ENCODE measurements at places on chromosomes 16 and 17. TPM values are rescaled to one million over a fixed set of nuclear protein-coding genes. Genes with fewer than 3 reads are reported as not detected.

DNA sequence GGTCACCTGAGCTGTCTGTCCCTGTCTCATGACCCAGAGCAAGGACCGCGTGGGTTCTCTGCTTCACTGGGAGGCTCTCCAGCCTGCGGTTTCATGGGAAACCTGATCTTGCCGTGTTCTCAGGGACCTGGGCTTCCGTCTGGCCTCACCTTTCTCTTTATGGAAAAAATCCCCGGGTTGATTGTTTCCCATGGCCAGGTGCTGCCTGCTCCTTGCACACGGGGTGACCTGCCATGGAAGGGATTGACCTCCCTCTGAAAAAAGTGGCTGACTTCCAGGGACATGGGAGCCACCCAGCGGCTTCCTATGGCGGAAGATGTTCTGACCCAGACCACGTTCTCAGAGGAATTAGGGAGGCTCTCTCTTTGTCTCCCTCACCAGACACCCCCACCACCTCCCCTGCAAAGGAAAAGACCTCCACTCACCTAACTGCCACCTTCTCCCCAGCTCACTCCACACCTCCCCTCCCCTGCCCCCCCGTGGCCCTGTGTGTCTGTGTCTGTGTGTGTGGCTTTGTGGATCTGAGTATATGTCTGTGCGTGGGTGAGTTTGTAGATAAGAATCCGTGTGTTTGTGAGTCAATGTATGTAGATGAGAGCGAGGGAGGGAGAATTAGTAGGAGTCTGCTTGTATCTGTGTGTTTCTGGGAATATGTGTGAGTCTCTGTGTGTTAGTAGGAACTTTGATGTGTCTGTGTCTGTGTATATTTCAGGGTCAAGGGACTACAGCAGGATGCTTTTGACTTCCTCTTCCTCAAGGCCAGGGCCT is 154.6 kb downstream of the NTN1 start:
- DNase-seq: no peak

Gene ZG16
- total RNA-seq: not detected

GRCh38 chr17:10512856-10513255 is 5.5 kb downstream of the MYH1 start:
- DNase-seq: no peak

Gene MLX
- 10.5 TPM for total RNA-seq

- no peak for DNase-seq
Observed at GRCh38 chr16:5523829-5524228, 426.2 kb upstream of the EEF2KMT start.

GRCh38 chr16:65634291-65634690 is 512.4 kb upstream of the CDH11 start:
- no peak for DNase-seq

- no peak for DNase-seq
Observed at GRCh38 chr17:53571342-53571741, 251.4 kb upstream of the KIF2B start.

DNA sequence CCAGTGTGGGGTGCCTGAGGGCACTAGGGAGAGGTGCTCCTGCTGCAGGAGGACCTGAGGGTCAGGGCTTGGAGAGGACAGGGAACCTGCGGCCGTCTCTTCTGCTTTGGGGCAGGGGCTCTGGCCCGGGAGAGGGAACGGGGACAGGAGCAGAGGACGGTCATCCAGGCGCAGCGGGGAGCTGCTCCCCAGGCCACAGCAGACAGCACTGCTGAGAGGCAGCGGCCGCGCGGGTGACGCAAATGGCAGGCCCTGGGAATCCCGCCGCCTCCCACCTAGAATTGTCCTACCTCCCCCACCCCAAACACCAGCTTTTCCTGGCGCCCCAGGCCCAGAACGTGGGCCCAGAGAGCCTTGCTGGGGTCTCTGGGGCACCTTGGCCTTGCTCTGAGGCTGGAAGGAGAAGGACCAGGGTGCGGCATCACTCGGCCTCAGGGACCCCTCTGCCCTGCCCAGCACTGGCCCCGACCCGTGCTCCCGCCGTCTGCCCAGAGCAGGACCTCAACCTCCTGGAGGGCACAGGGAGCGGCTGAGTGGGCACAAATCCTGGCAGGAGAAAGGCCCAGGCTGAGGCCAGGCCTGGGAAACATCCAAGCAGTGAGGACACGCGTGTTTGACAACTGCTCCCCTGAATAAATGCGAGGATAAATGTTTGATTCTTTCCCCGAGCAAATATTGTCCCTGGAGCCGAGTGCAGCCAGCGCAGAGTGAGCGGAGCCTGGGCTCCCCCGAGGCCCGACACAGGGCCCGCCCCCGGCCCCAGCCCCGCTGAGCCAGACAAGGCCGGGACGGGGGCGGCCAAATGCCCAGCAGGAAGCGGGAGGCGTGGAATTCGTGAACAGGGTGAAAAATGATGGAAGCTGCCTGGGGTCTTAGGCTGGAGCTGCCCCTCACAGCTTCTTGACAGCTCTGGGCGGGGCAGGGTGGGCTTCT is 8.5 kb downstream of the SSTR5 start:
- no peak for DNase-seq

Gene KRTAP4-1
- total RNA-seq: not detected

GRCh38 chr16:79213214-79213613 is 387.3 kb downstream of the MAF start:
- no peak for DNase-seq

Gene UTS2R
- not detected for total RNA-seq

- no peak for DNase-seq
Observed at GRCh38 chr16:66670691-66671388, 25.7 kb downstream of the CMTM4 start.
